ENCODE measurements at places on chromosomes 7 and 10. TPM values are rescaled to one million over a fixed set of nuclear protein-coding genes. Genes with fewer than 3 reads are reported as not detected.

DNA sequence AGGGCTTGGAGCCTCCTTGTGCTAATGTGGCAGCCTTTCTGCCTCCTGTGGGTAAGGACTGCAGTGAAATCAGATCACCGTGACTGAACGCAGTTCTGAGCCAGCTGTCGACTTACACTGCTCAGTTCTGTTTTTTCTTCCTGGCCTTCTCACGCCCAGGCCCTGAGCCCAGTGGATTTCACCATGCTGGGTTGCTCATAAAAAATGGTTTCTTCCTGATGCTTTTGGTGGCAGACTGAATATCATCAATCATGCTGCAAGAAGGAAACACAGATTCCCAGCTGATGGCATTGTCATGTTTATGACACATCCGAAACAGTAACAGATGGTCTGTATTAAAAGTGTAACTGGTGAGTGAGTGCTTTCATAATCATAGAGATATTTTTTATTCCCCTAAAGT is 389.6 kb downstream of the GALNT17 start:
- H3K4me3 ChIP-seq = no peak overlapping the region
- no peak overlapping the region for H3K27ac ChIP-seq

DNA sequence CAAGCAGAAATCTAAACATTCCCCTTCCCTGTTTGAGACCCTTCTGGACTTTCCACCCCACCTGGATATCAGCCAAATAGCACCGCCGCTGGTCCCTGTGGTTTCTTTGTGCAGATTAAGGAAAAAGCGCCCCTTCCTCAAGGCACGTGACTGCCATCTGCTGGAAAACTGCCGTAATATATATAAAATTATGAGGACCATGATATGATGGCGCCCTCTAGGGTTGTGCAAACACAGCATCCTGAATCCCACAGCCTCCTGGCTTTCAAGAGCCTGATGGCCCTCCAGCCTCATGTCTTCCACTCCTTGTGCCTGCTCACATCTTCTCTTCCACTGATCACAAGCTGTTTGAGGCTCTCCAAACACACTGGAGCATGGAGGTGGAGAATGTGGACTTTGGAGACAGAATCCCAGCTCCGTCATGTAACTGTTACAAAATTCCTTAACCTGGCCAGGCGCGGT is 121.3 kb downstream of the MYL10 start:
- H3K36me3 ChIP-seq = peaks cover 3% of the 10 kb centered on the region
- DNase-seq = peak; percentile 64
- H3K4me3 ChIP-seq = no peak overlapping the region
- no peaks in the 10 kb centered on the region for H3K4me1 ChIP-seq

DNA sequence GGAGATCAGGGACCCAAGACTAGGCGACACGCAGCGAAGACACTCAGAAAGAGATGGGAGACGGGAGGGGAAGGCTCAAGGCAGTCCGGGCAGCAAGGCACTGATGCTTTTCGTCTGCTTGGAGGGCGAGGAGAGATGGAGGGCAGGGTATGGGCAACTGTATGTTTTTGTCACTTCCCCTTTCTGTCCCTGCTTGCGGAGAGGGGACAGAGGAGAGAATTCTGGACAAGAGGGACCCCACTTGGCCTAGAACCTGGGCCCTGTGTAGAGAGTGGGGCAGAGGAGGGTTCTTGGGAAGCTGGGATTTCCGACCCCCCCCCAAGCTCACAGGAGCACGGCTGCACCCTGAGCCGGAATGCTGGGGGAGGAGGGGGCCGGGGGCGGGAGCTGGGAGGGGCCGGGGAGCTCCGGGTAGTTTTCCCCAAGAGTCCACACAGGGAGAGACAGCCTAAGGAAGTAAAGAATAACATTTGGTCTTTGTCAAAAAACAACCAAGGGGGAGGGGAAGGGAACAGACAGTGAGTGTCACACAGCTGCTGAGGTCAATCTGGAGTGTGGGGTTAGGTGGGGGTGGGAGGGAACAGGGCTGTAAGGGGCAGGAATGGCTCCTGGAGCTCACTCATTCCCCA is 1.8 kb downstream of the LRCH4 start:
- peaks cover 14% of the 10 kb centered on the region for H3K36me3 ChIP-seq
- peak overlapping the region; percentile 78 for H3K4me3 ChIP-seq
- H3K27me3 ChIP-seq = no peaks in the 10 kb centered on the region

DNA sequence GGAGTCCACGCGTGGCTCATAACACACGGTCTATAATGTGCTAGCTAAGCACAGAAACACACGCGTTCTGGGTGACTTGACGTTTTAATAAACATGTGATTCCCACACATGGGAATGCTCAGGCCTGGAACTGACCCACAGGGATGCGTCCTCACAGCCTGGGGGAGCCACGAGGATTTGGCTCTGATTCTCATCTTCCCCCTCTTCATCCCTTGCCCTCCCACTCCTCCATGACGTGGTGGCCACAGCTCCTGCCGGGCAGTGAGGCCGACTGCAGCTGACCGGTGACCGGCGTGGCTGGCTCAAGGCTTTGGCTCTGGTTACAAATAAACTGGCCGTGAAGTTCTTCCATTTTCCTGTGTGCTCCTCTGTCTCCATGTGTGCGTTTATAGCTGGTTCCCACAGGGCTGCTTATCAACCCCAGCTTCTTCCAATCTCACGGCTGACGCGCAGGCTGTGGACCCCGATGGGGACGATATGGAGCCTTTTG is 40.9 kb upstream of the KLF6 start:
- peak overlapping the region; percentile 34 for H3K27ac ChIP-seq
- no peaks in the 10 kb centered on the region for H3K27me3 ChIP-seq
- DNase-seq = no peak
- peaks cover 13% of the 10 kb centered on the region for H3K4me1 ChIP-seq
- no peaks in the 10 kb centered on the region for H3K36me3 ChIP-seq
- no peak overlapping the region for H3K4me3 ChIP-seq

DNA sequence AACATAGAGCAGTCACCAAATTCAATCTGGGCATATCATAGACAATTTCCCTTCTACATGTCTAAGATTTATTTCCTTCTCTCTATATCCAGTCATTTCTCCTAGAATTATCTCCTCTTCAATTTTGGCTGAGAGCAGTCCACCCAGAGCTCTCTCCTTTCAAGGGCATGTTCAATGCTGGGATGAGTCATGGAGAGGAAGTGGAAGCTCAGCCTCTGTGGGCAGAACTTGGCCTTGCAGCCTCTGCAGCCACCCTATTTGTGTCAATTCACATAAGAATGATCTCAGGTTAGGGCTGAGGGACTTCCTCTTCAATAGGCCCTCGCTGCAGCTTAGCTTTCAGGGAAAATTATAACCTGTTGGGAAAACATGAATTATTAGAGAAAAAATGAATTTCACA is 560.8 kb downstream of the POM121L12 start:
- no peaks in the 10 kb centered on the region for H3K27me3 ChIP-seq
- no peaks in the 10 kb centered on the region for H3K4me1 ChIP-seq
- H3K36me3 ChIP-seq = no peaks in the 10 kb centered on the region
- H3K27ac ChIP-seq = no peak overlapping the region
- DNase-seq = peak; percentile 18
- H3K4me3 ChIP-seq = no peak overlapping the region

DNA sequence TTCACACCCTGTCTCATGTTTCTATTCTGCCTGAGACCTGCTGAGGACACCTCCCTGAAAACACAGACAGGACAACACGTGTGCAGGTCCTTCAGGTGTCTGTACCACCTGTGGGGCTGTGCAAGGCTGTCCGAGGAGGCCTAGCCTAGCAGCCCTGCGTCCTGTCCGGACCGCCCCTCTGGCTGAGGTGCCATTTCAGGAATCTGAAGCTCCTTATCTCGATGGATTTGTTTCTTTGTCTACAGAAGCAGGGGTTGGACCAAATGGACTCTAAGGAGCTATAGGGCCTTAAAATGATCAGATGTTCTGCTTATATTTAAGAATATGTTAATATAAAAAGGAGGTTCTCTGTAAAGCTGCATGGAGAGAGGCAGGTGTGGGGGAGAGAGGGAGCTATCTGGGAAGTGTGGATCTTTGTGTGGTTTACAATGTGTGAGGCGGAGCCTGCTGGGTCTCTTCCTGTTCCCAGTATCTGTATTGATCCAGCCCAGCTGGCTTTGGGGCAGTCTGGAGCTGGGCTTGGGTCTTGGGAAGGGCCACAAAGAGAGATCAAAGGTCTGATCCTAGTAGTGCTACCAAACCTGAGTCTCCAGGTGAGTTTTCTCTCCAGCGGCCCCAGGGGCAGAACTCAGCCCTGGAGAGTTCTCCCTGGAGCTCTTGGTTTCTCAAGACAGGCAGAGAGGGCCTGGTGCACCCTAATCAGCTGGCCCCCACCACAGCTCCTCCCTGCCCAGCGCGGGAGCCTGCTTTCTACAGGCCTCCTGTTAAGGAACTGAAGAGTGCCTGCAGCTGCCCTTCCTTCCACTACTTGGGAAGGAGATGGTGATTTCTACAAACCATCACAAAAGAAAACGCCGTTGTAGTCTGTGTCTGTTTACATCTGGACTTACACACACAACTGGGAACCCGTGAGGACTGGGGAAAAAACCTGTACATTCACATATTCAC is 3.4 kb upstream of the MNX1 start:
- H3K27ac ChIP-seq = no peak overlapping the region
- H3K4me3 ChIP-seq = no peak overlapping the region
- no peak for DNase-seq
- H3K36me3 ChIP-seq = no peaks in the 10 kb centered on the region
- H3K4me1 ChIP-seq = peaks cover 13% of the 10 kb centered on the region

DNA sequence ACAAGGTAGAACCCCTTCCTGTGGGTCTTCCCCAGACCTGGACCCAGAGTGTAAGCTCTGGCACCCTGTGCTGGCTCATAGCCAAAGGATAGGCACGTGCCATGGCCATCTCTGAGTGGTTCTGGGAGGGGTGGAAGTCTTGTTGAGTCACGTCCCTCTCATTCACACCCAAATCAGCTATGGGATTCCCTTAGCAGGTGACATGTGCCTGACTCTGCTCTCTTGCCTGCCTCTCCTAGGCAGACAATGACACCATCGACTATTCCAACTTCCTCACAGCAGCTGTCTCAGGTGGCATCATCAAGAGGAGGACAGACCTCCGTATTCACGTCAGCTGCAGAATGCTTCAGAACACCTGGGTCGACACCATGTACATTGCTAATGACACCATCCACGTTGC is 59.8 kb downstream of the C10orf120 start:
- no peaks in the 10 kb centered on the region for H3K27me3 ChIP-seq
- H3K36me3 ChIP-seq = no peaks in the 10 kb centered on the region
- H3K4me3 ChIP-seq = no peak overlapping the region
- no peak overlapping the region for H3K27ac ChIP-seq

GRCh38 chr10:101079874-101080273 is 18.1 kb downstream of the KAZALD1 start:
- no peaks in the 10 kb centered on the region for H3K36me3 ChIP-seq
- H3K4me1 ChIP-seq = no peaks in the 10 kb centered on the region
- no peak for DNase-seq
- H3K27me3 ChIP-seq = no peaks in the 10 kb centered on the region
- H3K27ac ChIP-seq = no peak overlapping the region
- H3K4me3 ChIP-seq = no peak overlapping the region

- H3K4me3 ChIP-seq = no peak overlapping the region
- peak; percentile 64 for DNase-seq
- H3K27me3 ChIP-seq = no peaks in the 10 kb centered on the region
These were observed 148.5 kb downstream of the POLR1F start for GRCh38 chr7:19560111-19560883.

DNA sequence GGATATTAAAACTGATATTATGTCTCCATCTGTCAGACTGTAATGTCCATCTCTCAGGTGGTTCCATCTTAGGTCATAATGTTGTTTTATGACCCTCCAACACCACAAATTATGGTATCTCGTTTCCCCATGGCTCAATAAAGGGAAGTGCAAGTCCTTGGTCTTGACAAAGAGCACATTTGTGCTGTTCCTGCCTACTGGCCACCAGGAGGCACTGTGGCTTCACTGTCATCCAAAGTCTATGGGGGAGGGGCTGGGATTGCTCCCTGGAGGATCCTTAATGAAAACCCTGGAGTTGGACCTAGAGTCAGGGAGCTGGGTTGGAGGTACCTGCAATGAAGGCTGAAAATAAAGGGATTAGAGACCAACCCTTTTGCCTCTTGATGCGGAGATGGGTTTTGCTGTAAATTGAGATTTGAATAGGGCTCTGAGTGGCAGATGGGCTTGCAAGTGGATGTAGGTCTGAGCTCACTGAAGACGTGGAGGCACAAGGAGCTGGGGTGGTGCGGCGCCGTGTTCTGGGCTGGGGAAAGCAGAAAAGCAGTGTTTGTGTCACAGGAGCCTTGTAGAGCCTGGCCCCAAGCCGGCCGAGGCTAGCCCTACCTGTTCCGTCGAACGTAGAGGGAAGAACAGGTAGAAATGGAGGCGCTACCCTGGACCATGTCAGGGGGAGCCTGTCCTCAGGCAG is 180.5 kb upstream of the PRSS58 start:
- peak; percentile 71 for DNase-seq
- no peak overlapping the region for H3K4me3 ChIP-seq
- H3K27ac ChIP-seq = no peak overlapping the region
- H3K4me1 ChIP-seq = peaks cover 51% of the 10 kb centered on the region
- H3K36me3 ChIP-seq = no peaks in the 10 kb centered on the region
- no peaks in the 10 kb centered on the region for H3K27me3 ChIP-seq

DNA sequence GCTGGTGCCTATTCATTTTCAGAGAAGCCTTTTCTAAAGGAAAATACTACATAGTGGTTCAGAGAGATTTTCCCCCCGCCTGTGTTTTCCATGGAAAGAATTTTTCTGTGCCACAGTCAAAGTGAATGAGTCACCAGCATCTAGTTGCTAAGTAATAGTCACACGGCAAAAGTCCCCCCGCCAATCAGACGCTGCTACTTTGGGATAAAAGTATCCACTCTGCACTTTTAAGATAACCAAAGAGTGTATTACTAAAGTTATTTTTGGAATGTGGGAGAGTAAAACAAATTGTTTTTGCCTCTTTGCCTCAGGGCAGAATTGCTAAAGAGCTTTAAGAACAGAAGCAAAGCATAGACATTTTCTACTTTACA is 23.5 kb downstream of the ABLIM1 start:
- peak overlapping the region; percentile 44 for H3K27ac ChIP-seq
- H3K4me1 ChIP-seq = peaks cover 39% of the 10 kb centered on the region
- peak overlapping the region; percentile 1 for H3K4me3 ChIP-seq
- H3K27me3 ChIP-seq = no peaks in the 10 kb centered on the region
- peak; percentile 81 for DNase-seq

DNA sequence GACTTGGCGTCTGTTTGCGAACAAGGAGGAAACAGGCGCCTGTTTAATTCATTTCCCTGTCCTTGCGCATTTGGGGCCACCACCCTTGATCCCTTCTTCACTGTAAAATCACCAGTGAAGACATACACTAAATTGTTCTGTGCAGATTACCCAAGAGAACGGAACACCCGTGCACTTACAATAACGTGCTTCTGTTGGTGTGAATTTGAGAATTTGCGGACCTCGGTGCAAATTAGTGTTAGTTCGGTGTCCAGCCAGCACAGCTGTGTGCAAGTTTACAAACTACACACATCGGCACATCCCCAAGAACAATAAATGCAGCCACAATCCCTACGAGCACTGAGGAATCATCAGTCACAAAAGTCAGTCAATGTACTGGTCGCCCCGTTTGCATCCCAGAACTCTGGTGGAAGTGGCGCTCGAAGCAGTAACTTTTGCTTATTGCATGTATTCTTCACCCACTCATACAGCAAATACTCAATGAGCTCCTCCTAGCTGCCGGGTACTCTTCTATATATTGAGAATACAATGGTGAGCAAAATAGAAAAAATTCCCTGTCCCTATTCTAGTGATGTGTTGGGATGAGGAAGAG is 786 bp upstream of the CNOT4 start:
- no peaks in the 10 kb centered on the region for H3K36me3 ChIP-seq
- peak; percentile 38 for DNase-seq
- H3K4me1 ChIP-seq = peaks cover 22% of the 10 kb centered on the region
- H3K27ac ChIP-seq = peak overlapping the region; percentile 23

The DOCK4 gene
- total RNA-seq = 25.4 TPM

The LRRC17 gene
- total RNA-seq = not detected

The NKX2-3 gene
- 0.07 TPM for total RNA-seq

The FBXO24 gene
- total RNA-seq = 0.40 TPM

The EN2 gene
- 2.3 TPM for total RNA-seq

The GSAP gene
- total RNA-seq = 2.5 TPM

The STAM gene
- total RNA-seq = 9.5 TPM

The ZNF804B gene
- total RNA-seq = not detected

The MET gene
- total RNA-seq = 118 TPM

Measured in PC-3 (cell line).